HCEC 1CT (cell line): ENCODE measurements at places on chromosomes 11 and 22.

DNA sequence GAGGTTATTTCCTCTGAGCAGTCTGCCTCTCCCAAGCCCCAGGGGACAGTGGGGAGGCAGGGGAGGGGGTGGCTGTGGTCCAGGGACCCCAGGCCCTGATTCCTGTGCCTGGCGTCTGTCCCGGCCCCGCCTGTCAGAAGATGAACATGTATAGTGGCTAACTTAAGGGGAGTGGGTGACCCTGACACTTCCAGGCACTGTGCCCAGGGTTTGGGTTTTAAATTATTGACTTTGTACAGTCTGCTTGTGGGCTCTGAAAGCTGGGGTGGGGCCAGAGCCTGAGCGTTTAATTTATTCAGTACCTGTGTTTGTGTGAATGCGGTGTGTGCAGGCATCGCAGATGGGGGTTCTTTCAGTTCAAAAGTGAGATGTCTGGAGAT lies 3.1 kb downstream of the PIM3 start:
- DNase-seq: no peak

DNA sequence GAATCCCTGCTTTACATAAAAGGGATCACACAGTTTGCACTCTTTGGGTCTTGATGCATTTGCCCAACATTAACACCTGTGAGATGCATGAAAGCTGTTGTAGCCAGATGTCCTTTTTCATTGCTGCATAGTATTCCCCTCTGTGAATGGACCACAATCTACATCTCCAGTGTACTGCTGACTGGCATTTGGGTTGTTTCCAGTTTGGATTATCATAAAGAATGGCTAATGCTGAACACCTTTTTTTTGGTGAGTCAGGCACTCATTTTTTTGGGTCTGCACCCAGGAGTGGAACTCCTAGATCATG lies 58.3 kb downstream of the PHF21B start:
- DNase-seq: no peak

- peak; percentile 47 for DNase-seq
These were observed 57.5 kb downstream of the RPUSD4 start for GRCh38 chr11:126153972-126154371.

- DNase-seq: peak; percentile 48
These were observed 16.2 kb upstream of the SHANK3 start for GRCh38 chr22:50656122-50657070.

DNA sequence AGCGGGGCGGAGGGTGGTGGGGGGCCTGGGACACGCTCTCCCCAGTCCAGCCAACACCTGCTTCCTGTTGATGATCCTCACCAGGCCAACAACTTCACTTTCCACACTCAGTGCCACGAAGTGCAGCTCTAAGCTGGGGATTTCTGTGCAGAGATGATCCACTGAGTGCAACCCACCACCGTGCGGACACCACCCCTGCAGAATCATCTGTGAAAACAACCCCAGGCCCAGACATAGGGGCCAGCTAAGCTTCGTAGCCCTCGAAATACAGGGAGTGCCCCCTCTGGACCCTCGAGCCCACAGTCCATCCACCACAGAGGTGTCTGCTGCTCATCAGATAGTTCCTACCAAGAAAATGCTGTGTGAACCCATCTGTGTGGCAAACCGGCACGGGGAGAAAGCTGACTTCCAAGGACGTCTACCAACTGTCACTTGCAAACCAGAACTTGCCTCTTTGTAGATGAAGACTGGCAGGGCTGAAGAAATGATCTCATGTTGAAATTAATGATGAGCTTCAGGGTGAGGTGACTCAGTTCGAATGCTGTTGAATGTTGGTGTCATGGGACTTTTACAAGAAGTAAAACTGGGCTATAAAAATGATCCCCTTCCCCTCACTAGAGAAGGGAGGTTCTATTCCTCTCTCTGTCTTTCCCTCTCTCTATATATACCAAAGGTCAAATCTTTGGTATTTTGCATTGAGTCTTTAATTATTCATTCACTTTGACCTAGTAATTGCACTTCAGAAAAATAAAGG lies 73.4 kb downstream of the MYEOV start:
- DNase-seq: no peak

- no peak for DNase-seq
These were observed 934.2 kb upstream of the RAG2 start for GRCh38 chr11:37532271-37532670.

GRCh38 chr11:76721755-76722677 lies 51.5 kb upstream of the LRRC32 start:
- peak; percentile 62 for DNase-seq

GRCh38 chr11:47786373-47786772 lies 19.2 kb upstream of the FNBP4 start:
- DNase-seq: no peak

GRCh38 chr11:78192223-78192719 lies 3.6 kb downstream of the USP35 start:
- DNase-seq: no peak

GRCh38 chr11:132850266-132850665 lies 682.0 kb downstream of the OPCML start:
- DNase-seq: no peak

GRCh38 chr11:8649361-8649760 lies 33.1 kb downstream of the TRIM66 start:
- DNase-seq: peak; percentile 46

DNA sequence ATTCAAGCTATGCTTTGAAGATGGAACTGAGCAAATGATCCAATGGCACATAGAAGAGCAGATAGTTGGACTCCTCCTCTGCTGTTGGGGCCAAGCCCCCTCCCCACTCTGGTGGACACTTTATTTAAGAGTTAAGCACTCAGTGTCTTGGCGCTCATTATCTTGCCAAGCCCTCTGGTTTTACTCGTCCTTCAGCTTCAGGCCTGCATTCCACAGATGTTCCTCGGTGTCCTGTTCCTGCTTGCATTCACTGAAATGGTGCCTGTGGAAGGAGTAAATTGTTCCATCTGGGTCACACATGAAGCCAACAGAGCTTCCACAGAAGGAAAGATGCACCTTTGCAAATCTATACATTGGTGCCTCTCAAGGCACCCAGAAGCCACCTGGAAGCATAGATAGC lies 26.1 kb downstream of the MAML2 start:
- no peak for DNase-seq

DNA sequence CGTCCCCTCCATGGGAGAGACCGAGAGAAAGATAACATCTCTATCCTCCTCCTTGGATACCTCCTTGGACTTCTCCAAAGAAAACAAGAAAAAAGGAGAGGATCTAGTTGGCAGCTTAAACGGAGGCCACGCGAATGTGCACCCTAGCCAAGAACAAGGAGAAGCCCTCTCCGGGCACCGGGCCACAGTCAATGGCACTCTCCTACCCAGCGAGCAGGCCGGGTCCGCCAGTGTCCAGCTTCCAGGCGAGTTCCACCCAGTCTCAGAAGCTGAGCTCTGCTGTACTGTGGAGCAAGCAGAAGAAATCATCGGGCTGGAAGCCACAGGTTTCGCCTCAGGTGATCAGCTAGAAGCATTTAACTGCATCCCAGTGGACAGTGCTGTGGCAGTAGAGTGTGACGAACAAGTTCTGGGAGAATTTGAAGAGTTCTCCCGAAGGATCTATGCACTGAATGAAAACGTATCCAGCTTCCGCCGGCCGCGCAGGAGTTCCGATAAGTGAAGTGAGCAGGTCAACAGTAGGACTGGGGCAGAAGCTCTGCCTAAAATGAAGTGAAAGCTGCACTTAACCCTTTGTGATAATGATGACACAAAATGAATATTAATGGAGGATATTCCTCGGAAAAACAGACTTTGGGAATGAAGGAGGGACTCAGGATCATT lies 65.3 kb downstream of the WNT11 start:
- DNase-seq: no peak

DNA sequence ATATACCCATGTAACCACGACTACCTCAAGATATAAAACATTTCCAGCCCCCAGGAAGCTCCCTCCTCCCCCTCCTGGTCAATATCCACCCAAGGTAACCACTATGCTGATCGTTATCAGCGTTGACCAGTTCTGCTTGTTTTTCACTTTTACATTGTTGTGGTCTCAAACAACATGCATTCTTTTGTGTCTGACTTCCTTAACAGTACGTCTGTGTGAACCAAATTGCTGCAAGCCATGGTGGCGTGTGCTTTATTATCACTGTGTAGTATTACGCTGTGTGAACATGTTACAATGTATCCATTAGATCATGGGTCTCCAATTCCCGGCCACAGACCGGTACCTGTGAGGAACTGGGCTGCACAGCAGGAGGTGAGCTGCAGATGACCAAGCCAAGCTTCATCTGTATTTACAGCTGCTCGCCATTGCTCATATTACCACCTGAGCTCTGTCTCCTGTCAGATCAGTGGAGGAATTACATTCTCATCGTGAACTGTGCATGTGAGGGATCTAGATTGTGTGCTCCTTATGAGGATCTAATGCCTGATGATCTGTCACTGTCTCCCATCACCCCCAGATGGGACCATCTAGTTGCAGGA lies 15.5 kb upstream of the GRK3 start:
- no peak for DNase-seq

DNA sequence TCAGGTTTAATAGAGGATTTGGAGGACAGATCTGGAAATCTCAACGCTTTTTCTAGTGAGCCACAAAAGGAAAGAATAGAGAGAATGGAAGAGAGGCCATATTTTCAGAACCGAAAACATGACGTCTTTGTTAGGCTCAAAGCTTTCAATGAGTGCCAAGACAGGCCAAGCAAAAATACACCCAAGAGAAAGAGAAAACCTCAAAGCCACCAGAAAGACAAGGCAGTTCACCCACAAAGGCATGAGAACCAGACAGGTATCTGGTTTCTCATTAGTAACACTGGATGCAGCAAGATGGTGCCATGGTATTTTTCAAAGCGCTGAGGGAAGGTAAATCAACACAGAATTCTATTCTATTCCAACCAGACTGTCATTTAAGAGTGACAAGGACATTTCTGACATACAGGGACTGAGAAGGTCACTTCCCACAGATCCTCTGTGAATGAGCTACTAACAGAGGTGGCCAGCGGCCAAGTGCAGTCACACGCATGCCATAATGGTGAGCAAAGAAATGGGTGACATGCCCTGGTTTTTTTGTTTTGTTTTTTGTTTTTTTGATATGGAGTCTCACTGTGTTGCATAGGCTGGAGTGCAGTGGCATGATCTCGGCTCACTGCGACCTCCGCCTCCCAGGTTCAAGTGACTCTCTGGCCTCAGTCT lies 41.9 kb downstream of the TOLLIP start:
- no peak for DNase-seq

- DNase-seq: no peak
These were observed 17.9 kb upstream of the CTSD start for GRCh38 chr11:1781593-1781975.

DNA sequence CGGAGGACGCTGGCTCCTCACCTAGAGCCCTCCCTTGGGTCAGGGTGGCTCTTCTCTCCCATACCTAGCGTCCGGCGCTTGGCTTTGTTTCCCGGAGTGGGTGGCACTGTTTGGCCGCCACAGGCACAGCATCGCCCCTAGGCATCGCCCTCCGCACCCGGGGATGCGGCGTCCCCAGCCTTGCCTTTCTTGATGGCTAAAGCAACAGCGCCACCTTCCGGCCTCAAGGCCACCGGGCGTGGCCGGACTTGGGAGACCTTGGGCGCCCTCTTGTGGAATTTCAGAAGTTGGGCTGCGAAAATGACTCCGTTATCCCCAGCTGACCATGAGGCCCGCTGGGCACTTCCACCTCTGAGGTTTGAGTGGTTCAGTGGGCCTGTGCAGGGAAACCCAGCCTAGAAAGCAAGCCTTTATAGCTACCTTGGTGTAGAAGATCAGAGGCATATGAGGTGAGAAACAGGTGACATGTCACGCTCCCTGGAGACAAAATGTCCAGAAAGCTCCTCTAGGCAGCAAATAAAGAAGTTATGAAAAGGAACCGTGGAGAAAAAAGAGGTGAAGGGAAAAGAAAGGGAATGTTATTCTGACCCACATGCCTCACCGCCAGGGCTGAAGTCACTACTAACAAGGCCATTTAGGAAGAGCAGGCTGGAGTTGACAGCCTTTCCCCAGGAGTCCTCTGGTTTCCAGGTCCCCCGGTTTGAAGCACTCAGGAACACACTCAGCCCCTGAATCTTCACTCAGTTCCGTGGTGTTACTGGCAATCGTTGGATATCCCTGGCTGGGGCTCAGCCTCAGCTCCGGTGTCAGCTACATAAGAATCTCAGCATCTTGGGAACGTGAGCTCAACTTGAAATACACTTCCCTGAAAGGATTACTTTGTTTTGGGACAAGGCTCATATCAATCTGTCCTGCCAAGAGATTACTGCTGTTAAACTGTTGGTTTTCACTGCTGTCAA lies 54.1 kb downstream of the SNX19 start:
- DNase-seq: peak; percentile 74

- DNase-seq: peak; percentile 86
These were observed 164.1 kb downstream of the ARHGAP42 start for GRCh38 chr11:100851147-100851546.

DNA sequence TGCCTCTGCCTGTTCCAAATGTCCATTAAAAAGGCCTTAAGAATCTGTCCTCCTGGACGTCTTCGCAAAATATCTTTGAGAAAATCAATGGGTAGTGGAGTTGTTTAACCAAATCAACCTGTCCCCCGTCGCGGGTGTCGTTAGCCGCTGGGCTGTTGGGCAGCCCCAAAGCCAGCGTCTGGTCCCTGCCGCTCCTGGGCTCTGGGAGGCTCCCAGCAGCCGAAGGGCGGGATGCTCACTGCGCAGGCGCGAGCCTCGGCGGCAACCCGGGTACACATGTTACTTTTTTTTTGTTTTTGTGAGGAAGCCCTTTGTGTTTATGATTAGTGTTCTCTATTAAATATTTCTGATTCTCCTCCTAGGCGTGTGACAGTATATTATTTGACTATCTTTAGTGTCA lies 12.6 kb downstream of the MMP10 start:
- DNase-seq: no peak

DNA sequence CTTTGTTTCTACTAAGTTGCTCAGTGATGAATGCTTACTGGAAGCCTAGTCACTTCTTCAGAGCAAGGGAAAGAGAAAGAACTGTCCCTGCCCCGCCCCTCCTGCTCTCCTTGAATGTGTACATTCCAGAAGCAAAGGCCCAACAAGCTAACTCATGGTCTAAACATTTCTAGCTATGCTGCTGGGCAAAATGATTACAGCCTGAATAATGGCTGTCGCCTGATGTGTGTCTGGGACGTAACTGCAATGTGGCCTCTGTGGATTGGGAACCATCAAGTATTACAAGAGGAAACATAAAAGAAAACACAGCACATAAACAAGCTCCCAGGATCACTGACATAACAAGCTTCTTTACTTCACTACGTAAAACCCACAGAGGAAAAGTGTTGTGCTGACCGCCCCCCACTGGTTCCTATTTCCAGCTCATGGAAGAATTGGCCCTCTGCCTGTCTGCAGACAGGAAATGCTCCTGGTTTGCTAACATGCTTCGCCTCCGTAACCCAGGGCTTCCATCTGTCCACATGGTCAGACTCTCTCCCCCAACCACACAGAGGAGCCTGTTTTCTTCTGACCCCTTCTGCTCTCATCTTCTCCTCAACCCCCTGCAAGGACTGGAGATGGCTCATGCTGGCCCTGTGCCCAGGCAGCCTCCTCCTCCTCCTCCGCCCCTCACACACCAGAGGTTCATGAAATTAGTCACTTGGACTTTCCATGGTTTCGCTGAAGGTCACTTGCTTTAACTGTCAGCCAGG lies 187.2 kb downstream of the MAML2 start:
- DNase-seq: peak; percentile 97
